ENCODE measurements at places on chromosomes 4 and X.

GRCh38 chrX:145936769-145937168, 119.1 kb downstream of the SLITRK2 start:
- no peak for DNase-seq

DNA sequence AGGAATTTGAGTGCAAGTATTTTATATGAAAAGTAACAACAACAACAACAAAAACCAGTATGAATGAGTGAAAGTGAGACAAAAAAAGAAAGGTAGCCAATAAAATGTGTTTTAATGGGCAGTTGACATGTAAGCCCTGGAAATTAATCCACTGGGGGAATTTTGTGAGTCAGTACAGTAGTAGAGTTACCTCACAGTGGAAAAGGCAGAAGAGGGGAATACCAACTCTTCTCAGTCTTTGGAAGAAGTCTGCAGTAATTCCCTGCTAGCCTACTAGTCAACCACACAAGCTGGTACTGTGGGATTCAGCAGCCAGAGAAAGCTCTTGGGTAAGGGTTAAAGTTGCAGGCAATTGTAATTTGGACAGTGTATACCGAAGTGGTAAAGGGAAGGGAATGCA, 76.3 kb upstream of the IL15 start:
- no peak for DNase-seq

DNA sequence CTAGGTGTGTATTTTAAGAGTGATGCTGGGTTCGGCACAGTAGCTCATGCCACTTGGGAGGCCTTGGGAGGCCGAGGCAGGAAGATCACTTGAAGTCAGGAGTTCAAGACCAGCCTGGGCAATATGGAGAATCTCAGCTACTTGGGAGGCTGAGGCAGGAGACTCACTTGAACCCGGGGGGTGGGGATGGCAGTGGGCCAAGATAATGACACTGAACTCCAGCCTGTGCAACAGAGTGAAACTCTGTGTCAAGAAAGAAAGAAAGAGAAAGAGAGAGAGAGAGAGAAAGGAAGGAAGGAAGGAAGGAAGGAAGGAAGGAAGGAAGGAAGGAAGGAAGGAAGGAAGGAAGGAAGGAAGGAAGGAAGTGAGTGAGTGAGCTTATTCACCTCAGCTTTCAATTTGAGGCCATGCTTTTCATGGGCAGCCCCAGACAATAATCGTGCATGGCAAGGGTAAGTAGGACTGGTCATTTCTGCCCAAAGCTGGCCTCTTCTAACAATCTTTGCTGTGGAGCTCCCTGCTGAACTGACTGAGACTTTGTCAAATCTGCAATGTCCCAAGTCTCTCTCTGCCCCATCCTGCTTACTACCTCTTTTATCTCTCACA, 42.5 kb upstream of the ELF2 start:
- DNase-seq = no peak

DNA sequence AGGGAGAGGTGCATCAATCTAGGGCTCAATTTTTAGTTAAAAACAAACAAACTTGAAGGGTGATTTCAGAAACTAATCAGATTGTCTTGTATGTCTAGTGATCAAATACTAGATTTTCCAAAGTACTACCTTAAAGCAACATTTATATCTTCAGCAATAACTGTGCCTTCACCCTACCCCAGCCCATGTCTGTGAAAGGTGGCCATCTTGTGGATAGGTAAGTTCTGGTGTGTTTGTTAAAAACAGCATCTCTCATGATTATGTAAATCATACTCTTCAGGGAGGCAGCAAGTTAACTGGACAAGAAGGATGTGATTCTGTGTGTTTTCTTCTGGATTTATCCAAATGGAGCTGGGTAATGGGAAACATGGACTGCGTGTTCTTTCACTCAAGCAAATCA, 81.4 kb upstream of the ACSL1 start:
- DNase-seq = no peak

DNA sequence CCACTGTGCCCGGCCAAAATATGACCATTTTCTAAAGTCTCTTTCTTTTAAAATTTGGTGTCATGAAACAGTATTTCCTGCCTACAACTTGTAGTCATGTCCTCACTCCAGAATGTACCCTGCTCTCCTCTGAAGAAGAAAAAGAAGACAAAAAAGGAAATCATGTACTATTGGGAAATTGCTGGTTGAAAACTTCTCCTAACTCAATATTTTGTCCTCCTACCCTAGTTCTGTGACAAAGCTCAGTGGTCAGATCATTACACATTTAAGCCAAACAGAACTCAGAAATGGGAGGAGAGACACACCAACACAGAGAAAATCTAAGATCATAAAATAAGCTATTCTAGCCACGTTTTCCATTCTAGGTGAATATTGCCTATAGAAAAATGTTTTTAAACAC, 127.7 kb downstream of the IRF2 start:
- DNase-seq = no peak

GRCh38 chr4:128358913-128359279, 71.3 kb upstream of the PGRMC2 start:
- DNase-seq = no peak

DNA sequence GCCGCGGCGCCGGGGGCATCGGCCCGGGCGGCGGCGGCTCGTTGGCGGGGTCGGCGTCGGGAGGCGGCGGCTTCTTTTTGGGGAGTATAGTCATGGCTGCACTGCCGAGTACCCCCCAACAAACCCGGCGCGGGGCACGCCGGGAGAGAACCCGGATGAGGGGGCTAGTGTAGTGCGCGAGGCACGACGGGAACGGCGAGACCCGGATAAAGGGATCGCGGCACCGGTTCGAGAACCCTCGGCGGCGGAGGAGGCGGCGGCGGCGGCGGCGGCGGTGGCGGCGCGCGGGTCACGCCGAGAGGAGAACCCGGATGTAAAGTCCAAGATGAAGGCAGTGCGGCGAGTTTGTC, at the start of gene OTUD5:
TSS of gene OTUD5 (minus strand) at position 131 of the 350 bp plus-strand sequence. CDS start at position 94, 37 bp downstream.
- DNase-seq = peak; percentile 54

DNA sequence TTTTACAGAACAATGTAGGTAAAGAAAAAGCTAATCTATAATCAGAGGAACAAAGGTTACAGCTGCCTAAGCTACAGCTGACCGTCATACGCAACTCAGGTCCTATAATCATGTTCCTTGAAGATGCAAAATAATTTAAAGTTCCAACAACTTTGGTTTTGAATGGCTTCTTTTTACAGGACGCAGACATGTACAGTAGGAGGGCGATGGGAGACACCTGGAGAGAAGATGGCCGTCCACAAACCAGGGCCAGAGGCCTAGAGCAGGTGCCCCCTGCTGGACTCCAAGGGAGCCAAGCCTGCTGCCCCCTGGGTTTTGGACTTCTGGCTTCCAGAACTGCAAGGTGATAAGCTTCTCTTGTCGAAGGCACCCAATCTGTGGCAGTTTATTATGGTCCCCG, 10.6 kb downstream of the HGFAC start:
- DNase-seq = no peak

- DNase-seq = no peak
Measured at GRCh38 chr4:94244087-94244828, 36.6 kb downstream of the SMARCAD1 start.

GRCh38 chrX:77617206-77617605, 168.8 kb downstream of the ATRX start:
- no peak for DNase-seq

DNA sequence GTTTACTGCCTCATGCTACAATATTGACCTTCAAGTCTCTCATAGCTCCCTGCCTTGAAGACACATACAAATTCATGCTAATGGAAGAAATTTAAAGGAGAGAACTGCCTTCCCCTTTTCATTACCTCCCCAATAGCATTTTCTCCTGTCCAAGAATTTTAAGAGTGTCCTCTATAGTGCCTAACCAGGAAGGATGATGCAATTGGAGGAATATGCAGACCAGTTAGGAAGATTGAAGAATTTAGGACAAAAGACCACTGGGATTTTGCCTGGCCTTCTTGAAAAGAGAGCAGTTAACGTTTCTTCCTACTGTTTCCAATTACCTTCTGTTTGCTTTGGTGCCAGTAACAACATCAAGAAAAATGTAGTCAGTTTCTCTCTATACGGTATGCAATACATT, 443.9 kb downstream of the INPP4B start:
- DNase-seq = no peak

DNA sequence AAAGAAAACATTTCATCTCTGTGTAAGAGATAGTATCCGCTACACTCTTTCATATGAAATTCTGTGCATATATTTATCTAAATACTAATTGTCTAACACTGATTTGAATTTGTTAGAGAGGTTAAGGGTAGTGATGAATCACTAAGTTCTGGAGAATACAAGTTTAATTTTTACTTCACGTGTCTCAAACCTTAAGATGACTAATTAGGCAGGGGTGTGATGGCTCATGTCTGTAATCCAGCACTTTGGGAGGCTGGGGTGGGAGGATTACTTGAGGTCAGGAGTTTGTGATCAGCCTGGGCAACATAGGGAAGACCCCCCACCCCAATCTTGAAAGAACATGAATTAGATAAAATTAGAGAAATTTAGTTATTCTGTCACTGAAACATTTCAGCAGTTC, 2241.9 kb downstream of the PCDH7 start:
- DNase-seq = no peak

DNA sequence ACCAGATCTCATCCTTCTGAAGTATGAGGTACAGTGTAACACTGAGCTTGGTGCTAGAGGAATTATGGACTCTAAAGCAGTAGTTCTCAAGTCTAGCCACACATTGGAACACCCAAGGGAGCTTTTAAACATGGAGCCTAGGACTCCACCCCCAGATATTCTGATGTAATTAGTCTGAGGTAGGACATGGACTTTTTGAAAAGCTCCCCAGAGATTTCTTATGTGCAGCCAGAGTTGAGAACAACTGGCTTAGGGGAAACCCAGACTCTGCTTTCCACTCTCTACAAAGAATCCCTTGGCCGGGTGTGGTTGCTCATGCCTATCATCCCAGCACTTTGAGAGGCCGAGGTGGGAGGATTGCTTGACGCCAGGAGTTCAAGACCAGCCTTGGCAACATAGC, 11.6 kb upstream of the GDPD2 start:
- DNase-seq = no peak

- no peak for DNase-seq
Measured at GRCh38 chrX:48025561-48025960, 18.8 kb downstream of the SPACA5 start.

GRCh38 chrX:24485323-24485722, 20.2 kb downstream of the PDK3 start:
- no peak for DNase-seq

GRCh38 chr4:156298230-156298629, 344.6 kb upstream of the CTSO start:
- DNase-seq = no peak

DNA sequence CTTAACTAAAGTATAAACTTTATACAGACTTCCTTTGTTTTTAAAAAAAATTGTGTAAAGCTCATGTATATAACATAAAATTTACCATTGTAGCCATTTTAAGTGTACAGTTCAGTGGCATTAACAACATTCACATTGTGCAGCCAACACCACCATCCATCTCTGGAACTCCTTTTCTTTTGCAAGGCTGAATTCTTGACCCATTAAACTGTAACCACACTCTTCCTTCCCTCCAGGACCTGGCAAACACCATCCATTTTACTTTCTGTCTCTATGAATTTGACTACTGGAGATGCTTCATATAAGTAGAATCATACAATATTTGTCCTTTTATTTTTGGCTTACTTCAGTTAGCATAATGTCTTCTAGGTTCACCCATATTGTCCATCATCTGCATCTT, 104.7 kb downstream of the RASL11B start:
- no peak for DNase-seq

- DNase-seq = no peak
Measured at GRCh38 chr4:139840773-139841172, 175.2 kb downstream of the MGST2 start.

- DNase-seq = no peak
Measured at GRCh38 chr4:1053080-1053661, 41.7 kb downstream of the FGFRL1 start.

DNA sequence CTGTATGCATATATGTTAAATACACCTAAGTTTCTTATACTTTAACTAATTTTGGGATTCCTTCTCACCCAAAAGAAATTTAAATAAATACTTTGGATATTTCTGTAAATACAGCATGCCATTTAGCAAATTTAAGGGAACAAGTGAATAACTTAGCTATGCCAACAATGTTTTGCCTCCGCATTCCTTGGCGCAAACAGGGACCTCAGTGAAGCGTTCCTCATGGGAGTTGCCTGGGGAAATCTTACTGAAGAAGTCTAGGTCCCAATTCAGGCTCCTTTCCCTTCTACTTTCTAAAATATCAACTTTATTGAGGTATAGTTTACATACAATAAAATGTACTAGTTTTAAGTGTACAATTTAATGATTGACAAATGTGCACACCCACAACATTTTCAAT, 25.0 kb downstream of the COL4A5 start:
- no peak for DNase-seq

DNA sequence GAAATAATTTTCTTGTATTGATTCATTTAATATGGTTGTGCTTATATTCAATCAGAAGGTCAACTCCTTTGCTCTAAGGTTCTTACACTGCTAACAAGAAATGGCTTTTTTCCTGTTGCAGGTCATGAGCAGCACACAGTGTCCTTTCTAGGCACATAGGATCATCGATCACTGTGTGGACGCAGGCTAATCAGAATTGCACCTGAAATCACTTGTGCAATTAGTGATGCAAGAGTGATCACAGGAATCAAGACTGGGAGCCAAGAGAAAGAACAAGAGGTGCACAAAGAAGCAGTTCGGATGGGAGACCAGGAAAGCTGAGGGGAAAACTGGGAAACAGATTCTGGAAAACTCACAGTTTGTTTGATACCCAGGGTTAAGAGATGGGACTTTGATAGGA, 21.1 kb downstream of the TDO2 start:
- DNase-seq = no peak

GRCh38 chrX:39953879-39954278, 143.9 kb downstream of the BCOR start:
- DNase-seq = no peak

DNA sequence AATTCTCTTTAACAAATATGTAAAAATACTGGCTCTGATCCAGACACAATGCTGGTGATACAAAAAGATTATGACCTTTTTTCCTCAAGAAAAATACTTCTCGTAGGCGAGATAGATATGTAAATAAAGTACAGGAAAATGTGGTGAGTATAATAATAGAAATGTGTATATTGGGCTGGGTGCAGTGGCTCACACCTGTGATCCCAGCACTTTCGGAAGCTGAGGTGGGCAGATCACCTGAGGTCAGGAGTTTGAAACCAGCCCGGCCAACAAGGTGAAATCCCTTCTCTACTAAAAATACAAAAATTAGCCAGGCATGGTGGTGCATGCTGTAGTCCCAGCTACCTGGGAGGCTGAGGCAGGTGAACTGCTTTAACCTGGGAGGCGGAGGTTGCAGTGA, 55.0 kb downstream of the MRPL1 start:
- no peak for DNase-seq
